ENCODE measurements at places on chromosomes 11 and 22.

DNA sequence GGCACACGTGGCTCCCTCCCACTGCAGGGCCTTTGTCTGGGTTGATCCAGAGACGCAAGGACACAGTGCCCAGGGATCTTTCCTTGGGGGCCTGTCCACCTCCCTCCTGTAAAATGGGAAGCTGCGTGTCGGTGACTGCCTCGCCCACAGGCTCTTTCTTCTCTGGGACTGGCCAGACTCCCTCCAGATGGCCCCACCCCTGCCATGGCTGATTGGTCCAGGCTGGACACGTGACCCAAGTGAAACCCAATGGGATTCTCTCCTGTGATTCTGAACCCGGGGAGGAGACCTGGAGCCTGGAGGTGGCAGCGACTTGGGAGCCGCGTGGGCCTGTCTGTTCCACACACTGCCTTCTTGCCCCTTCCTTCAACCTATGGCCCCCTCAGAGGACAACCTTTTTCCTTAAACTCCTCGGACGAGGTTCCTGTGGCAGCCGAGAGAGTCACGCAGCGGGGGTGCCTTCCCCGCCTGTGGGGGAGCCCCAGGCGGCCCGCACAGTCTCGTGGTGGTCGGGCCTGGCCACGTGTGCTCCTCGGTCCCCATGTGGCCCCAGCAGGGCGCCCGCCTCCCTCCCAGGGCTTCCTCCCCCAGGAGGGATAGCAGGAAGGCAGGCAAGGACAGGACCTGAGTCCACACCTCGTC, 12.4 kb upstream of the MPPED1 start:
- no peak for DNase-seq
- H3K36me3 ChIP-seq = no peaks in the 10 kb centered on the region
- H3K4me1 ChIP-seq = no peaks in the 10 kb centered on the region
- no peak overlapping the region for H3K27ac ChIP-seq
- H3K4me3 ChIP-seq = no peak overlapping the region

DNA sequence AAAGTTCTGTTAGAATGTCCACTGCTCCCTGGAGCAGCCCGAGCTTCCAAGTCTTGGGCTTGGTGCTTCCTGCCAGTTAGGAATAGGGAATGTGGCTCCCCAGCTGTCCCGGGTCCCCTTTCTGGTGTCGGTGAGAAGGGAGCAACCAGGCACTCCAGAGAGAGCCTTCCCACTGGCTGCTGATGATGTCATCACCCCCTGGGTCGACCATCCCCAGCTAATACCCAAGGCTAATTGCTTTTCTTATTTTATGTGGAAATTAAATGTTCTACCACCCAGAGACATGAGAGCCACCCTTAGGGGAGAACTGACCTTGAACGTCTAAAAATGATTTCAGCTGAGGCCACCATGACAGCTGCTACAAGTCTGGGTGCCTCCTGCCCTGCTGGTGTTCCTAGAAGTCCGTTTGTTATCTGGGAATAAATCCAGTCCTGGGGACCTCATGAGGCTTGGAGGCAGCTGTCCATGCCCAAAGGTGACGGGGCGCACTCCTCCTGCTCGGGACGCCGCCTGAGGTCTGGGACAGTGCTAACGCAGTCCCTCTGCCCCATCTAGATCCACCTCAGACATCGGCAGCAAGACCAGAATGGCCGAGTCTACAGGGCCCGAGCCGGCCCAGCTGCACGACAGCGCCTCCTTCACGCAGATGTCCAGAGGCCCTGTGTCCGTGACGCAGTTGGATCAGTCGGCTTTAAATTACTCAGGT, 42.3 kb downstream of the C11orf91 start:
- H3K27me3 ChIP-seq = no peaks in the 10 kb centered on the region
- H3K27ac ChIP-seq = no peak overlapping the region
- H3K36me3 ChIP-seq = no peaks in the 10 kb centered on the region
- DNase-seq = no peak
- no peak overlapping the region for H3K4me3 ChIP-seq
- H3K4me1 ChIP-seq = no peaks in the 10 kb centered on the region

GRCh38 chr11:107844041-107844440, 14.5 kb downstream of the SLC35F2 start:
- H3K27ac ChIP-seq = peak overlapping the region; percentile 13
- peak; percentile 96 for DNase-seq
- H3K27me3 ChIP-seq = no peaks in the 10 kb centered on the region
- no peak overlapping the region for H3K4me3 ChIP-seq

DNA sequence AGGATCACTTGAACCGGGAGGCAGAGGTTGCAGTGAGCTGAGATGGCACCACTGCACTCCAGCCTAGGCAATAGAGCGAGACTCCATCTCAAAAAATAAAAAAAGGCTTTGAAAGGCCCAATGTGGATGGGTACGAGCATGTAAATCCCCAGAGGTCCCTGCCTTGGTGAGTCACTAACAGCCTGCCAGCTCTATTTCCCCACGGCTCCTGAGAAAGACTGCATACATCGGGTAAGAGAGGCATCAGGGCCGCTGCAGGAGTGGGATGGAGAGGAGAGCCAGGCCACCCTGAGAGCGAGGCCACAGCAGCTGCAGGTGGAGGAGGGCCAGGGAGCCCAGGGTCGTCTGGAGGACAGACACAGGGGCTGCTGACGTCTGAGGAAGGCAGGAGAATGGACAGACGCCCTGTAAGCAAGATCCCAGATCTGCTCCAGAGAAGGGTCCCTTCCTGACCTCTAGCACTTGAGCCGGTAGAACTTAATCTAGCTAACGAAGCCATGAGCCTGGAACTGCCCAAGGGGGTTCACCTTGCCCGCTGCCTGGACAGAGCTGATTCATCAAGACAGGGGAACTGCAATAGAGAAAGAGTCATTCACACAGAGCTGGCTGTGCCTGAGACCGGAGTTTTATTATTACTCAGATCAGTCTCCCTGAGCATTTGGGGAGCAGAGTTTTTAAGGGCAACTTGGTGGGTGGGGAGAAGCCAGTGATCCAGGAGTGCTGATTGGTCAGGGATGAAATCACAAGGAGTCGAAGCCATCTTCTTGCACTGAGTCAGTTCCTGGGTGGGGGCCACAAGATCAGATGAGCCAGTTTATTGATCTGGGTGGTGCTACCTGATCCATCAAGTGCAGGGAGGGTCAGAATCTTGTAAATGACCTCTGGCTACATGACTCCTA, 5.1 kb upstream of the KRTAP5-9 start:
- peaks cover 45% of the 10 kb centered on the region for H3K27me3 ChIP-seq
- DNase-seq = no peak
- no peak overlapping the region for H3K4me3 ChIP-seq
- no peaks in the 10 kb centered on the region for H3K4me1 ChIP-seq
- H3K27ac ChIP-seq = no peak overlapping the region
- H3K36me3 ChIP-seq = no peaks in the 10 kb centered on the region

- no peak for DNase-seq
- H3K27ac ChIP-seq = no peak overlapping the region
- no peak overlapping the region for H3K4me3 ChIP-seq
Measured at GRCh38 chr22:42646569-42647525, 2.3 kb downstream of the CYB5R3 start.

GRCh38 chr11:128725630-128726319, 31.9 kb downstream of the FLI1 start:
- DNase-seq = no peak
- no peak overlapping the region for H3K27ac ChIP-seq
- no peaks in the 10 kb centered on the region for H3K36me3 ChIP-seq
- no peaks in the 10 kb centered on the region for H3K4me1 ChIP-seq
- H3K4me3 ChIP-seq = no peak overlapping the region

- no peak for DNase-seq
- H3K27me3 ChIP-seq = no peaks in the 10 kb centered on the region
- no peak overlapping the region for H3K27ac ChIP-seq
- no peaks in the 10 kb centered on the region for H3K36me3 ChIP-seq
Measured at GRCh38 chr11:91794146-91794545, 430.5 kb upstream of the FAT3 start.

- H3K36me3 ChIP-seq = no peaks in the 10 kb centered on the region
- H3K27me3 ChIP-seq = no peaks in the 10 kb centered on the region
- H3K4me3 ChIP-seq = no peak overlapping the region
- no peak for DNase-seq
Measured at GRCh38 chr22:44482776-44483175, 15.3 kb downstream of the RTL6 start.

- H3K4me3 ChIP-seq = no peak overlapping the region
- DNase-seq = no peak
- H3K36me3 ChIP-seq = no peaks in the 10 kb centered on the region
- H3K27me3 ChIP-seq = peaks cover 78% of the 10 kb centered on the region
- H3K4me1 ChIP-seq = no peaks in the 10 kb centered on the region
Measured at GRCh38 chr11:95732930-95733602, 56.5 kb downstream of the FAM76B start.

DNA sequence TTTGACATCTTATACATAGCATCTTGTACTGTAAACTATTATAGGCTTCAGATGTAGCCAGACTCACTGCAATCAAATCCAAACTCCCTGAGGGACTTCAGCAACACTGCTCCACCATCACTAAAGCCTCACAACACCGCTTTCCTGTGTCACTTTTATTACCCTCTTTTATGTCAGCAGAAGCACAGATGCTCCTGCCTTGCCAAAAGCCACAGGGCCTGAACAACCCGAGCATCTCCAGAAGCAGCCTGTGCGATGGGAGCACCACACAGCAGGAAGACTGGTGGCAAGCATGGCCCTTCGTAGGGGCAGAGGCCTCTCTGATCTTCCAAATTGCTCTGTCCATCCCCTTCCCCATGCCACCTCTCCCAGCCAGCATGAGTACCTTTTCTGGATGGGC, 22.9 kb downstream of the TMEM123 start:
- DNase-seq = no peak
- H3K36me3 ChIP-seq = peaks cover 31% of the 10 kb centered on the region
- H3K27ac ChIP-seq = no peak overlapping the region
- H3K4me1 ChIP-seq = no peaks in the 10 kb centered on the region
- no peak overlapping the region for H3K4me3 ChIP-seq

- H3K27me3 ChIP-seq = no peaks in the 10 kb centered on the region
- DNase-seq = peak; percentile 31
- H3K4me3 ChIP-seq = no peak overlapping the region
- no peaks in the 10 kb centered on the region for H3K36me3 ChIP-seq
Measured at GRCh38 chr11:66181632-66182315, 86.7 kb upstream of the RAB1B start.

DNA sequence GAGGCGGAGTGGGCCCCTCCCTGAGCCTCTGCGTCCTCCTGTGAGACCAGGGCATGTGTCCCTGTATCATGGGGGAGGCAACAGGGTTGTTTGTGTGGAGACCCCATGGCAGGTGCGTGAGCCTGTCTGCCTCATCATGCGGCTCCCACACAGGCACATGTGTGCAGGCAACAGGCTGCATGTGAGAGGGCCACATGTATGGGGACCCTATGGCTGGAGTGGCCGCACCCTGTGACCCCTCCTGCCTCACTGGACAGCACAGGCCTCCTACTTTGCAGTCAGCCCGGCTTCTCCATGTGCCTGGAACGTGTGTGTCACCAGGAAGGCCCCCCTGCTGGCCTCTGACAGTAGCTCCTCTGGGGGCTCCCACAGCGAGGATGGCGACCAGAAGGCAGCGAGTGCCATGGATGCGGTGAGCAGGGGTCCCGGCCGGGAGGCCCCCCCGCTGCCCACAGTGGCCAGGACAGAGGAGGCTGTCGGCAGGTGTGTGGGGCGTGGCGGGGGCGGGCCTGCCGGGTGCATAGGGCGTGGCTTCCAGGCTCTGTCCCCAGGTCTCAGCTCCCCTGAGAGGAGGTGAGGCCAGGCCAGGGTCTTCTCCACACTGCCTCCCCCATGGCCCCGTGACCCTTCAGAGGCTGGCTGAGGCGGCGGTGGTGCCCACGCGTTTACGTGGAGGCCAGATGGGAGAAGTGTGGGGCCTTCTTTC, 34.1 kb downstream of the SBF1 start:
- no peaks in the 10 kb centered on the region for H3K36me3 ChIP-seq
- H3K4me3 ChIP-seq = no peak overlapping the region
- H3K4me1 ChIP-seq = no peaks in the 10 kb centered on the region

DNA sequence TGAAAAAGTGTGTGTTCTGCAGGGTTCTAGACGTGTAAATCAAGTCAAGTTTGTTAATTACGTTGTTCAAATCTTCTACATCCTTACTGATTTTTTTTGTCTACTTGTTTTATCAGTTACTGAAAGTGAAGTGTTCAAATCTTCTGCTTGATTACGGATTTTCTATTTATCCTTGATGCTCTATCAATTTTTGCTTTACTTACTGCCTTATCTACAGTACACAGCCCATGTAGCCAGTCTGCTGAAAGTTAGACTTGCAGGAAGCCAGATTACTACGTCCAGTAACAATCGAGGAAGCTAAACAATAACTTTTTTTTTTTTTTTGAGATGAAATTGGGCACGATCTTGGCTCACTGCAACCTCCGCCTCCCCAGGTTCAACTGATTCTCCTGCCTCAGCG, 15.6 kb upstream of the C11orf24 start:
- no peaks in the 10 kb centered on the region for H3K36me3 ChIP-seq
- H3K4me3 ChIP-seq = no peak overlapping the region
- no peak overlapping the region for H3K27ac ChIP-seq

GRCh38 chr22:20904008-20904979, 12.9 kb upstream of the CRKL start:
- peak; percentile 91 for DNase-seq
- H3K27ac ChIP-seq = peak overlapping the region; percentile 57
- no peaks in the 10 kb centered on the region for H3K27me3 ChIP-seq
- peaks cover 24% of the 10 kb centered on the region for H3K4me1 ChIP-seq
- no peak overlapping the region for H3K4me3 ChIP-seq

- H3K36me3 ChIP-seq = no peaks in the 10 kb centered on the region
- no peak overlapping the region for H3K27ac ChIP-seq
- H3K4me3 ChIP-seq = no peak overlapping the region
- no peaks in the 10 kb centered on the region for H3K27me3 ChIP-seq
Measured at GRCh38 chr11:94762995-94763394, 5.2 kb upstream of the AMOTL1 start.

GRCh38 chr11:128351168-128351567, 236.2 kb downstream of the ETS1 start:
- H3K4me1 ChIP-seq = peaks cover 20% of the 10 kb centered on the region
- no peak for DNase-seq
- no peaks in the 10 kb centered on the region for H3K36me3 ChIP-seq
- H3K27me3 ChIP-seq = no peaks in the 10 kb centered on the region

DNA sequence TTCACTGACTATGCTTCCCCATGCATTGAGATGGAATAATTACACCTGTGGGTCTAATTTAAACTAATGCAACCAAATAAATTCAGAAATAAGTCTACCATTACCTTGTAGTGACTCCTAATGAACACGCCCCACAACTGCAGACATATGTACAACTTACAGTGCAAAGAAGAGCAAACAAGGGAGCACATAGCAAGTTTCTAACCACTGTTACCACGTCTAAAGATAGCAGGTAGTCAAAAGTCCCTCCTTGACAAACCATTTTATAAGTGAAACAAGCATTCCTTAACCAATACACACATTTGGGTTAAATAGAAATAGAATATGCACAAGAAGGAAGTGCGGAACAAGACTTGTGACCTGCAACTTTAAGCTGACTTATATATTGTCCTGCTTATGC, 20.6 kb downstream of the PHF21A start:
- H3K4me1 ChIP-seq = no peaks in the 10 kb centered on the region
- no peak for DNase-seq
- no peak overlapping the region for H3K4me3 ChIP-seq
- no peak overlapping the region for H3K27ac ChIP-seq
- H3K27me3 ChIP-seq = no peaks in the 10 kb centered on the region

- H3K27me3 ChIP-seq = peaks cover 3% of the 10 kb centered on the region
- H3K4me1 ChIP-seq = no peaks in the 10 kb centered on the region
- H3K27ac ChIP-seq = no peak overlapping the region
- no peaks in the 10 kb centered on the region for H3K36me3 ChIP-seq
- DNase-seq = no peak
- no peak overlapping the region for H3K4me3 ChIP-seq
Measured at GRCh38 chr11:92313784-92314183, 89.2 kb downstream of the FAT3 start.
